ENCODE measurements at places on chromosomes 3 and 15. TPM values are rescaled to one million over a fixed set of nuclear protein-coding genes. Genes with fewer than 3 reads are reported as not detected.

DNA sequence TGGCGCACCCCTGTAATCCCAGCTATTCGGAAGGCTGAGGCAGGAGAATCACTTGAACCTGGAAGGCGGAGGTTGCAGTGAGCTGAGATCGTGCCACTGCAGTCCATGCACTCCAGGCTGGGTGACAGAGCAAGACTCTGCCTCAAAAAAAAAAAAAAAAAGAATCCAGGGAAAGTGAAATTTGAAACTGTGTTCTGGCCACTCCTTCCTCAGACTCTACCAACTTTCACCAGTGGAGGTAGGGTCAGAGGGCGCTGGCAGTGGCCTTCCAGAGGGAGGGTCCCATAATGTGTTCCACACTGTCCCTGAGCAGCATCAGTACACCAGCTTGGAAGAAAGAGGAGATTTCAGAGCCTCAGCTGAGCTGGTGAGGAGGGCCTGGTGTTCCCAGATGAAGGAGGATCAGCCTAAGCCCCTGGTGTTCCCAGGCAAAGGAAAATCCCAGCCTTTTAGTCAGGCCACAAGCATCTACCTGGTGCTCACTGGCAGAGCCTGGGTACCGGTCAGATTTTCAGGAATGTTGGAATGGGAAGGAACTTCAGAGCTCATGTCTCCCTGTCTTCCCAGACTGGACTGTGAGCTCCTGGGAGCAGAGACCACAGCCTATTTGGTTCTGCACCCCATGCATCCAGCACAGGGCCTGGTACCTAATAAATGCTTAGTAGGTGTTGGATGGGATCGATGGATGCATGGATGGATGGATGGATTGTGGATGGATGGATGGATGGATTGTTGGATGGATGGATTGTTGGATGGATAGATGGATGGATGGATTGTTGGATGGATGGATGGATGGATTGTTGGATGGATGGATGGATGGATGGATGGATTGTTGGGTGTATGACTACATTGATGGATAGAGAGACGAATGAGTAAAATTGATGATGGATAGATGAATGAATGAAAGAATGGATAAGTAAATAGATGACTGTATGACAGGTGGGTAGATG lies 117.9 kb downstream of the CORO2B start:
- peaks cover 23% of the 10 kb centered on the region for H3K4me1 ChIP-seq
- H3K27ac ChIP-seq = no peak overlapping the region
- no peak for DNase-seq
- H3K4me3 ChIP-seq = no peak overlapping the region

DNA sequence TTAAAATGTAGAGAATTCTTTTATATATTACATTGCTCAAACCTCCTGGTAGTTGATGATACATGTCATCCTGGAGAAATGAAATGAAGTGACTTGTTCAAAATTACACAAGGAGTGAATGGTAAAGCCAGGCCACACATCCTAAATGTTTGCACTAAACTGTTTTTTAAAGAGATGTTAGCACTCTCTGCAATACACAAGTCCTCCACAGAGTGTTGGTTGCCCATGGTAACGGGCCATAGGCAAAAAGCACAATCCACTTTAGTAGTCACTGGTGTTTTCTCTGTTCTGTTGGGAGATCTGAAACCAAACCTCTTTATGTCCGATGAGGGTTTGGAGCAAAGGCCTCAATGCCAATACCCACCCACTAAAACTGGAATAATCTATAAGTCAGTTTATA lies 907.4 kb downstream of the NTRK3 start:
- no peak for DNase-seq
- no peak overlapping the region for H3K27ac ChIP-seq
- no peaks in the 10 kb centered on the region for H3K4me1 ChIP-seq
- no peak overlapping the region for H3K4me3 ChIP-seq
- H3K27me3 ChIP-seq = no peaks in the 10 kb centered on the region

DNA sequence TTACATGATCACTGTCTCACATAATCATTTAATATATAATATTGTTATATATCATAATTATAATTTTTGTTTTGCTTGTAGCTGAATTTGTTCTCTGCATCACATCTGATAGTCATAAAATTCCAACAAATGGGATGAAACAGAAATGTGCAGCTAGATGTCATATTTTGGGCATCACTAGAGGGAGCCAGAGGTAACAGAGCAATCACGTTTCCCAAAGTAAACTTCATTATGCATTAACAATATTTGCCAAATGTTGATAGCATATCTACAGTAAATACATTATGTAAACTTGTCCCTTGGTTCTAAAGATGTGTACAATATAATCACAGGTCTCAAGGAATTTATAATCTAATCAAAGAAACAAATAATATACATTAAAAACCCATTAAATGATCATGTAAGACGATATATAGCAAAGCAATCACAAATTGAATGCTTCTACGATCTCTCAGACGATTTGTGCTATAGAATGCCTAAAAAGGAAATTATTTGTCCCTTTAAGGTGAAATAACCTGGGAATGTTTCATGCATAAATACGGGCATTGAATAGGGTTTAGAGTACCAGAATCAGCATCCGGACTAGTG lies 234.2 kb upstream of the MCTP2 start:
- no peak overlapping the region for H3K27ac ChIP-seq
- no peak overlapping the region for H3K4me3 ChIP-seq
- H3K27me3 ChIP-seq = no peaks in the 10 kb centered on the region
- peaks cover 5% of the 10 kb centered on the region for H3K4me1 ChIP-seq
- H3K36me3 ChIP-seq = no peaks in the 10 kb centered on the region
- no peak for DNase-seq

- H3K4me1 ChIP-seq = no peaks in the 10 kb centered on the region
- H3K27ac ChIP-seq = no peak overlapping the region
- no peaks in the 10 kb centered on the region for H3K36me3 ChIP-seq
- no peaks in the 10 kb centered on the region for H3K27me3 ChIP-seq
Observed at GRCh38 chr3:177385186-177385585, 187.9 kb upstream of the TBL1XR1 start.

DNA sequence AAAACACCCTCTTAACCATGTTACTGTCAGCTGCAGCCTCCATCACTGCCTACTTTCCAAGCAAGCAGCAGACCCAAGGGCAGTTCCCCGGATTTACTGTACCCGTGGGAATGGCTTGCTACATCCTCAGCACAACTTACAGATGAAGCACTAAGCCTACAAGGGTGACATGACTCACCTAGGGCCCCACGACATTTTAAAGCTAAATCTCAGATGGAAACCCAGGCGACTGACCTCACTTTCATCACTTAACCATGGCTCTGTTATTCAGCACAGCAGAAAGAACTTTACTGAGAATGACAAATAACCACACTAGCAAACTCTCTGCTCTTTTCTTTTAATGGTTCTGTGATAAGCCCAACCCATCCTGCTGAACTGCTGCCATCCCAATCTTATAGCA lies 65.6 kb downstream of the SUMF1 start:
- H3K27ac ChIP-seq = no peak overlapping the region
- no peak overlapping the region for H3K4me3 ChIP-seq
- no peaks in the 10 kb centered on the region for H3K27me3 ChIP-seq
- H3K36me3 ChIP-seq = no peaks in the 10 kb centered on the region

GRCh38 chr3:52171514-52172261 lies 17.5 kb upstream of the POC1A start:
- no peak overlapping the region for H3K4me3 ChIP-seq
- no peak for DNase-seq
- no peaks in the 10 kb centered on the region for H3K27me3 ChIP-seq
- no peak overlapping the region for H3K27ac ChIP-seq
- H3K36me3 ChIP-seq = no peaks in the 10 kb centered on the region

Gene MB21D2
- polyA plus RNA-seq = 3.0 TPM

Gene CPN2
- polyA plus RNA-seq = 0.72 TPM

DNA sequence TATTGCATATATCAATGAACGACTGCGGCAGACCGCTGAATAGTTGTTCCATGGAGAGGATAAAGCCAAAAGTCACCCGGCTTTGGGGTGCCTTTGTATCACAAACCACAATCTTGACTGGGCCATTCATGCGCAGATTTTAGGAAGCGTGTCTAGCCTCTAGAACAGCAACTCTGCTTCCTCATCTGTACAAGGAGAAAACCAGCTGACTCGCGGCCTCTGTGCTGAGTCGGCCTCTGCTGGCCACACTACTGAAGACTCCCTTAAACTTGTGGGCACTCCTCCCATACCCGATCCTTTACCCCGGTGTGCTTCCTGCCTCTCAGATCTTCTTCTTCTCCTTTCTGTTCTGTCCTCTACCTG lies 872 bp downstream of the DLEC1 start:
- peak overlapping the region; percentile 55 for H3K4me3 ChIP-seq
- H3K27me3 ChIP-seq = no peaks in the 10 kb centered on the region
- H3K36me3 ChIP-seq = no peaks in the 10 kb centered on the region
- peak; percentile 76 for DNase-seq
- peak overlapping the region; percentile 73 for H3K27ac ChIP-seq

Gene DPPA4
- polyA plus RNA-seq = not detected

DNA sequence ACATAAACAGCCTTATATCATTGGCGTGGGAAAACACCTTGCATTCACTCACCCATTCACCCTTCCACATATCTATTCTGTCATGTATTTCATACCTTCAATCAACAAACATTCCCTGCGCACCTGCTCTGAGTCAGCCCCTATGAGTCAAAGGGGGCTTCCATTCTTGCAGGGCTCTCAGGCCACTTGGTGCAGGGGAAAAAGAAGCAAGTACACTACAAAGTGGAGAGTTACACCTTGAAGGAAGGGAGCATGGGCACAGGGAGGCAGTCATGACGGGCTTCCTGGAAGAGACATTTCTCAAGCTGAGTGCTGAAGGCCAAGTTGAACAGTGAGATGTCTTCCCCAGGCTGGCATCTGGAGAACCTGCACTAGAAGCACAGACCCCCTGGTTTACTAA lies 4.6 kb upstream of the AMOTL2 start:
- H3K27ac ChIP-seq = no peak overlapping the region
- no peaks in the 10 kb centered on the region for H3K27me3 ChIP-seq
- DNase-seq = no peak
- H3K4me3 ChIP-seq = no peak overlapping the region
- H3K36me3 ChIP-seq = no peaks in the 10 kb centered on the region

DNA sequence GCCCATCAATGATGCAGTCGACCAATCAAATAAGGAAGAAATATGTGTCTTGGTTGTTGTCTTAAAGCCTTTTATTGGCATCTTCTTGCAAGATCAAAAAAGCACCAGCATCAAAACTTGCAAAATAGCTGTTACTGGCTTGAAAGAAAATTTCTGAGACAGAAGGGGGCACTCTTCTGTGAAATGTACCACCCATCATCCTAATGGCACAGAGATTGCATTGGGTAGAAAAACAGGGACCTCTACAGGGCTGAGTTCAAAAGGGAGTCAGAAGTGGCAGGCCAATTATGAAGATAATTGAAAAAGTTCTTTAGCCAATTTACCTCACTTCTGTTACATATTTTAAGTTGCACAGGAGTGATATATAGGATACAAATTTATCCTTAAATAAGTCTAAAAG lies 122.3 kb upstream of the GPR149 start:
- H3K4me1 ChIP-seq = no peaks in the 10 kb centered on the region
- no peaks in the 10 kb centered on the region for H3K36me3 ChIP-seq
- no peak overlapping the region for H3K27ac ChIP-seq
- H3K4me3 ChIP-seq = no peak overlapping the region

GRCh38 chr3:189727158-189727557 lies 96.0 kb downstream of the TP63 start:
- no peaks in the 10 kb centered on the region for H3K4me1 ChIP-seq
- H3K27me3 ChIP-seq = no peaks in the 10 kb centered on the region
- no peak overlapping the region for H3K27ac ChIP-seq
- H3K36me3 ChIP-seq = no peaks in the 10 kb centered on the region
- H3K4me3 ChIP-seq = no peak overlapping the region

- DNase-seq = no peak
- no peak overlapping the region for H3K4me3 ChIP-seq
- H3K27ac ChIP-seq = no peak overlapping the region
- H3K36me3 ChIP-seq = no peaks in the 10 kb centered on the region
- no peaks in the 10 kb centered on the region for H3K4me1 ChIP-seq
Observed at GRCh38 chr3:190737446-190737845, 125.0 kb downstream of the GMNC start.

Gene ACP3
- polyA plus RNA-seq = 0.25 TPM

DNA sequence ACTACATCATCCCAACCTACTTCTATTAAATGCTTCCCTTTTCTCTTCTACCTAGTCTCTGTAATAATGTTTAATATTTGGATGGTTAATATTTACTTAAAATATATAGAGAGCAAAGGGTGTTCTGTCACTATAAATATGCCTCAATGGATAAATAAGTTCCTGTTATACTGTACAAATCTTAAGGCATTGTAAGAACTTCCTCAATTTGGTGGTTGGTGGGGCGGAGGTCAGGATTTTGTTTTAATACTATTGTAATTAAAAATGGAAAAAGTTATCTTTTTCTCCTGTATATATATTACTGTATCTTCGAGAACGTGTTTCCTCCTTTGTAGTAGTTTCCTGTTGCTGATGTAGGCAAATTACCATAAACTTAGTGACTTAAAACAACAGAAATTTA lies 41.5 kb downstream of the SPRED1 start:
- H3K4me1 ChIP-seq = no peaks in the 10 kb centered on the region
- no peaks in the 10 kb centered on the region for H3K27me3 ChIP-seq
- H3K36me3 ChIP-seq = no peaks in the 10 kb centered on the region

GRCh38 chr3:175073219-175073905 lies 214.2 kb downstream of the NAALADL2 start:
- H3K27me3 ChIP-seq = no peaks in the 10 kb centered on the region
- no peaks in the 10 kb centered on the region for H3K4me1 ChIP-seq
- H3K4me3 ChIP-seq = no peak overlapping the region
- no peaks in the 10 kb centered on the region for H3K36me3 ChIP-seq
- no peak for DNase-seq

Gene RTP3
- not detected for polyA plus RNA-seq

GRCh38 chr15:67822537-67823313 lies 2.6 kb upstream of the SKOR1 start:
- peak; percentile 9 for DNase-seq
- no peaks in the 10 kb centered on the region for H3K36me3 ChIP-seq
- H3K27me3 ChIP-seq = peaks cover 80% of the 10 kb centered on the region
- no peak overlapping the region for H3K4me3 ChIP-seq
- no peak overlapping the region for H3K27ac ChIP-seq

DNA sequence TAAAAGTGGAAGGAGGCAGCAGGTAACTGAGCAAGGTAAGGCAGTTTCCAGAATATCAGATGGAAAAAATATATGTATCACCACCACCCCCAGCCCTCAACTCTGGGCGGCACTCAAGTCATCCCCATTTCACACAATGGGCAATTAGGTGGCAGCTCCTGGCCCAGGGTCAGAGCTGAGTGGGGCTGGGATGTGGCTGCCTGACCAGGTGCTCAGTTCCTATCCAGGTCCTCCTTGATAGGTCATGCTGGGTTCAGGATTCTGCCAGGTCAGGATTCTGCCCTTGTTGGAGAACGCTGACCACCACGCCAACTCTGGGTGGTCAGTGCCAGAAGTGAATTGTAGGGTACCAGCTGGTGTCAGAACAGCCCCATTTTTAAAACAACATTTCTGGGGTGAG lies 29.5 kb downstream of the RAB6B start:
- no peaks in the 10 kb centered on the region for H3K27me3 ChIP-seq
- no peaks in the 10 kb centered on the region for H3K36me3 ChIP-seq
- H3K27ac ChIP-seq = no peak overlapping the region
- H3K4me3 ChIP-seq = no peak overlapping the region
- peaks cover 19% of the 10 kb centered on the region for H3K4me1 ChIP-seq

Gene CRYBG3
- 11.7 TPM for polyA plus RNA-seq
